ENCODE measurements at places on chromosomes 1 and 21. TPM values are rescaled to one million over a fixed set of nuclear protein-coding genes. Genes with fewer than 3 reads are reported as not detected.

Gene MAP3K21
- 1.5 TPM for total RNA-seq

Gene RHOU
- total RNA-seq = 4.8 TPM

Gene CD1D
- not detected for total RNA-seq

Gene GBP1
- total RNA-seq = 15.1 TPM

Gene PADI1
- total RNA-seq = 0.03 TPM

DNA sequence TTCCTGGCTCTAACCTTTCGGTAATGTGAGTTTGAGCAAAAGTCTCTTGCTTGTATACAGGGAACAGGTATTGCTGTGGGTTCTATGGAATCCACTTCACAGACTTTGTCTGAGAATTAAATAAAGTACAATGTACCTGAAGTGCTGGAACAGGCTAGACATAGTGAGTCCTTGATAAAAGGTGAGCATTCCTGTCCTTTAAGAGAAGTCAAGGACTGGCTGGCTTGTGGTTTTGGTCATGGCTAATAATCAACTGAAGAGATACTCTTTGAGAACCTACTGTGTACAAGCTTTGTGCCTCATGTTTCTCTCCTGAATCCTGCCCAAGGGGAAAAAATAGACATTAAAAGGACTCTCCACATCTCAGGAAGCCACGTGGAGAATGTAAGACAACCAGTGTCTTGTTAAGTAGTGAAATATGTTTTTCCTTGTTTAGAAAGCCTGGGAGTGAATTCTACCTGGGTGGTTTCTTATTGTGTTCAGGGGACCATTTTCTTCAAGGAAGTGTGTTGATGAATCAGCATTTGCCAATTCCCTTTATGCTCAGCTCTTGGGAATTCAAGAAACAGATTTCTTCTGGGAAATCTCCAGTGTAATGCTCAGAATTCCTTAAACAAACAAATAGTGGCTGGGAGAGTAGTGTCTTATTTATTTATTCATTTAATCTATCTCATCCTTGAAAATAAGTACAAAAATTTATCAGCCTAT, 55.2 kb upstream of the PLD5 start:
- DNase-seq = no peak

DNA sequence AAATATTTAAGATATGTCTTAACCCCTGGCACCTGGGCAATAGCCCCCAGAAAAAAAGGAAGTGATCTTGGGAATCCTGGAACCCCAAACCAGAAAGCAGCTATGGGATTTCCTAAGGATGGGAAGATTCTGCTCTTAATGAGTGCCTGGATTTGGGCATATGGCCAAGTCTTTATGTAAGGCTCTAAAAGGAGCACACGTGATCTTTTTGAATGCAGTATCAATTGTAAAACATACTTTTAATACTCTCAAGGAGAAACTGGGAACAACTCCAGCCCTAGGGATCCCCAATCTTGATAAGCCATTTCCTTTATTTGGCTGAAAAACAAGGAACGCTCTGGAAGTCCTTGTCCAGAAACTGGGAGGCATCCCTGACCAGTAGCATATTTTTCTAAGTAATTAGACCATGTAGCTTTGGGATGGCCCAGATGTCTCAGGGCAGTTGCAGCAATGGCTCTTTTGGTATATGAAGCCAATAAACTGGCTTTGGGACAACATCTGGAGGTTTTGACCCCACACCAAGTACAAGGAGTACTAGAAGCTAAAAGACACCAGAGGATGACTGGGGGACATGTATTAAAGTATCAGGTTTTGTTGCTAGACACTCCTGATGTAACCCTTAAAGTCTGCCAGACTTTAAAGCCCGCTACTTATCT, 80.9 kb upstream of the KIAA0040 start:
- DNase-seq = no peak

- no peak for DNase-seq
Measured at GRCh38 chr1:147834810-147835209, 67.8 kb upstream of the GJA8 start.

DNA sequence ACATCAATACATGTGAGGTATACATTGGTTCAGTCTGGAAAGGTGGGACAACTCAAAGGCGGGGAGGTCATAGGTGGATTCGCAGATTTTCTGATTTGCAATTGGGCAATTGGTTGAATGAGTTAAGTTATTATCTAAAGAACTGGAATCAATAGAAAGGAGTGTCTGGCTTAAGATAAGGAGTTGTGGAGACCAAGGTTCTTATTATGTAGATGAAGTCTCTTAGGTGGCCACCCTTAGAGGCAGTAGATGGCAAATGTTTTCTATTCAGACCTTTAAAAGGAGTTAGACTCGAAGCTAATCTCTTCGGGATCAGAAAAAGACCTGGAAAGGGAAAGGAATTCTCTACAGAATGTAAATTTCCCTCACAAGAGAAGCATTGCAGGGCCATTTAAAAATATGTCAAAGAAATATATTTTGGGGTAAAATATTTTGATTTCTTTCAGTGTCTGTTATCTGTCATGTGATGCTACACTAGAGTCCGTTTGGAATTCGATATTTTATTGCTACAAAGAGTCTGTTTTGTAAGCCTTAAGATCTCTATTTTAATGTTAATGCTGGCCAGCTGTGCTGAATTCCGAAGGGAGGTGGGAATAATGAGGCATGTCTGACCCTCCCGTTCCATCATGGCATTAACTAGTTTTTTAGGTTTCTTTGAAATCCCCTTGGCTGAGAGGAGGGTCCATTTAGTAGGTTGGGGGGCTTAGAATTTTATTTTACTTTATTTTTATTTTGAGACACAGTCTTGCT, 265.1 kb downstream of the PTPRU start:
- DNase-seq = no peak

DNA sequence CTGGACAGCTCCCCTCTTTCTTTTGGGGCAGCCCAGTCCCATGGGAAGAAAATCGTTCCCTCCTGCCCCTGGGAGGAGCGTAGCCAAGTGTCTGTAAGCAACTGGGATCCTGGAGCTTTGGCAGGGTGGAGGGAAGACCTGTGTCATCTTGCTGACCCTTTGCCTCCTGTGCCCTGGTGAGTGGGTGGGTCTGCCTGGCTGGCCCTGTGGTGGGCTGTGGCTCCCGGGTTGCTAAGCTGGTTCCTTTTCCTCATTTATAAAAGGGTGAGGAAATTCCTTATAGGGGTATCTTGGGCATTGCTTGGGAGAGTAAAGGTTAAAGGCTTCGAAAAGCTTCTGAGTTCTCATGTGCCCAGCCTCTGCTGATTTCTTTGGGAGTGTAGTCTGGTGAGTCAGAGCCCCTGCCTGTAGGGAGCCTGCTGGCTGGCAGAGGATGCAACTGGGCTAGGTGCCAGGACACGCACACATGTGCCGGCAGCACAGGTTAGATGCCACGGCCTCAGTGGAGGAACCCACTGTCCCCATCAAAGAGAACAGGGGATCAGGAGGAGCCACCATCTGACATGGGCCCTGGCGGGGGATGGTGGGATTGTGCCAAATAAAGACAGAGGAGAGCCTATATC, 85.2 kb downstream of the ARHGEF10L start:
- DNase-seq = peak; percentile 93

DNA sequence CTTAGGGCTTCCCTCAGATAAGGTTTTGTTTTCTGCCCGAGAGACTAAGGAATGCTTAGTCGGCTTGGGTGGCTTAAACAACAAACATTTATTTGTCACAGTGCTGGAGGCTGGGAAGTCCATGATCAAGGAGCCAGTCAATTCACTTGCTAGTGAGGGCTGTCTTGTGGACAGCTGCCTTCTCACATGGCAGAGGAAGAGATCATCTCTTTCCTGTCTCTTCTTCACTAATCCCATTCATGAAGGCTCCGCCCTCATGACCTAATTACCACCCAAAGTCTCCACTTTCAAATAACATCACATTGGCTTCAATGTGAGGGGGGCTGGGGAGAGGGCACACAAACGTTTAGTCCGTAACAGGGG, 50.5 kb upstream of the IL12RB2 start:
- DNase-seq = no peak

- DNase-seq = no peak
Measured at GRCh38 chr1:216533776-216534175, 110.5 kb upstream of the USH2A start.

DNA sequence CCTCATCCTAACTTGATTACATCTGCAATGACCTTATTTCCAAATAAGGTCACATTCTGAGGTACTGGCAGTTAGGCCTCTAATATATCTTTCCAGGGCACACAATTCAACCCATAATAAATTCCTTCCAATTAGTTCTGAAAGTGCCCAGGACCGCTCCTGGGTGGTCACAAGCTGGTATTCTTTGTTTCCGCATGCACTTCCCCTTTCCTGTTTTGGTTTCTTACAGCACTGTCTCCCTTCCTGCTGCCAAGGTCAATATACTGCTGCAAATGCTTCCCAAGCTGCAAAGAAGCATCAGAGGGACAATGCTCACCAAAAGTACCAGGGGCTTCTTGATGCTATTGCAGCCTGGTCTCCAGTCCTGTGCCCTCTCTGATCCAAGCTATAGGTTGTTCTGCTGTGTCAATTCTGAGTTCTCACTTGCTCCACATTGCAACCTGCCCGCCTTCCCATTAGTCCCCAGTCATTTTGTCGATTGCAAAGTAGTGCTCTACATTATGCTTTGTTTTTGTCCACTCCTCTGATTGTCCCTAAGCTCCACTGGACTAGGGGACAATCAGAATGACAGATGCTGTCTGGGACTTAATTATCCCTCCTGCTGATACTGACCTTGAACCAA, 13.9 kb upstream of the XPR1 start:
- no peak for DNase-seq

DNA sequence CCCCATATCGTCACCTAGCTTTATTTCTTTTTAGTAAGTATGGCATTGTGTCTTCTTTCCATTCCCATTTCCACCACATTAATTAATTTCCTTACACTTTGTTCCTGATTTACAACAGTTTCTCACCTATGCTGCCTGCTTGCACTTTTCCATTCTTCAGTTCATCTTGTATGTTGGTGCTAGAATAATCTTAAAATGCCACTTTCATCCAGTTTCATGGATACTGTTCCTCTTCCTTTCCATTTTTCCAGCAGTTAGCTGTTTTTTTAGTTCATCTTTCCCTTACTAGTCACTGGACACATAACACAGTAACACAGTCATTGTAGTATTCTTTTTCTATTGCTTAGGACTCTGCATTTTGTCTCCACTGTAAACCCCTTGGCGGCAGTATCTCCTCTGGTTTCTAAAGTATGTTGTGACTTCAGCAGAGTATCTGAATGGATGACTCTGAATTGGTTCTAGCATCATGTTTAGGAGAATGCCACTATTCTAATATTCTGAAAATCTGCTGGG, 2.1 kb downstream of the CDC7 start:
- DNase-seq = peak; percentile 15

- DNase-seq = no peak
Measured at GRCh38 chr1:79745929-79746328, 739.4 kb upstream of the ADGRL4 start.

DNA sequence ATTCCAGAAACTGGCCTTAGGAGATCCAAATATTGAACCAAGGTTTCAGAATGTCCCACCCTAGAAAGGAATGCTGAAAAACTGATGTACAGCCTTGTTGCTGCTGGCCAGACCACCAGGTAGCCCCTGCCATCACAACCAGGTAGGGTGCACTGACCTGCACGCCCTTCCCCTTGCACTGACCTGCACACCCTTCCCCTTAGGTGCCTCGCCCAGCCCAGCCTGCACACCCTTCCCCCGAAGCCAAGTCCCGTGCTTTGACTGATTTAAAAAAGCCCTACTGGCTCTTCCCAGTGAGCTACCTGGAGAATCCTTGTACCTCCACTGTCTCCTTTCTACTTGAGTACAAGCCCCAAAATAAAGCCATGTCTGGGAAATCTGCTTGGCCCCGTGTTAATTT, 26.3 kb upstream of the C1orf198 start:
- no peak for DNase-seq

GRCh38 chr1:59214248-59215208, 82.4 kb upstream of the FGGY start:
- DNase-seq = no peak

DNA sequence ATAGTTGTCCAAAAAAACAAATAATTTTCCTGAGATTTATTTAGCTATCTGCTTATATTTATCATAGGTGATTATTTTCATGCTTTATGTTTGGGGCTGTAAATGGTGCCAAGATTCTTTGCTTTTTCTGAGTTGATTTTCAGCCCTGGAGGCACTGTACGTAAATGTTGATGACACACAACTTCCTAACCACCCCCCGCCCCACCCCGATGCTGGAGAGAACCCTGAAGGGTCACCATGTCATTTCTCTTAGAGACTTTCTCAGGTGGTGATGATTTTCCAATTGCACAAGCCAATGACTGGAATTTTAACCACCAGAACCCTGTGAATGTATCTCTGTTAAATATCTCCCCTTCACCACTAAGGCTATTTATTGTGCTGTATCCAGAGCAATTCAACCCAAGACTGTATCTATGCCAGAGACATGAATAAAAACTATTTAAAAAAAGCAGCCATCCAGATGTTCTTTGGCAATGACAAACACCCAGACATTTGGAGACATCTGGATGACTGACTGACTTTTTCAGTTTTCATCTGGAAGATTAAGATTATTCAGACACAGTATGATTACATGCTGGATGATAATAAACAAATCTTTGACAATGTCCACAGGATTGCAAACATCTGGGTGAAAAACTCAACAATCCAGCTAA, 346.0 kb downstream of the LMX1A start:
- DNase-seq = no peak

GRCh38 chr21:38244407-38244787, 12.4 kb upstream of the KCNJ15 start:
- no peak for DNase-seq

GRCh38 chr1:10498231-10498630, 23.5 kb downstream of the PEX14 start:
- no peak for DNase-seq

DNA sequence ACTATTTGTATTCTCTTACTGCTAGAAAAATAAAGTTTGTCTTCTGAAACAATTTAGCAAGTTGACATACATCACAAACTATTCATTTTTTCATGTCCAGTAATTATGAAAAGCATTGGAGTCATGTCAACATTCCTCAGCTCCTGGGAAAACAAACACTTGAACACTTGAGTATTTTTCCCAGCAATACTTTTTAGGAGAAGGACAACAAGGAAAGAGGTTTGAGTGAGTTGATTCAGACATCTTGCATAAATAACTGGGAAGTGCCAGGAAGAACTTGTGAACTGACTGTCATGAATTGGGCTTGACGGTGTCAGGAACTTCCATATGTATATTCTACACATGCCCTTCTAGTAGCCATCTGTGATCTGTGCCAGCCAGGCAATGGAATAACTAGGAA, 195.6 kb downstream of the HMCN1 start:
- DNase-seq = no peak

DNA sequence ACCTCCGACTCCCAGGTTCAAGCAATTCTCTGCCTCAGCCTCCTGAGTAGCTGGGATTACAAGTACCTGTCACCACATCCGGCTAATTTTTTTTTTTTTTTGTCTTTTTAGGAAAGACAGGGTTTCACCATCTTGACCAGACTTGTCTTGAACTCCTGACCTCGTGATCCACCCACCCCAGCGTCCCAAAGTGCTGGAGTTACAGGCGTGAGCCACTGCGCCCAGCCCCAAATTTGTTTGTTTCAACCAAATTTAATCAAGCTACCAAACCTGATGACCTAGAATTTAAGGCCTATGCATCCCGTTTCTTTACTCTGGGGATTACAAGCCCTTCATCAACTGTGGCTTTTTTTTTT, 58.3 kb upstream of the TBX15 start:
- DNase-seq = no peak

Data from MG63 (cell line).